ENCODE measurements at places on chromosomes 5 and 9.

- no peak for DNase-seq
Observed at GRCh38 chr5:32153723-32154122, 20.4 kb downstream of the GOLPH3 start.

DNA sequence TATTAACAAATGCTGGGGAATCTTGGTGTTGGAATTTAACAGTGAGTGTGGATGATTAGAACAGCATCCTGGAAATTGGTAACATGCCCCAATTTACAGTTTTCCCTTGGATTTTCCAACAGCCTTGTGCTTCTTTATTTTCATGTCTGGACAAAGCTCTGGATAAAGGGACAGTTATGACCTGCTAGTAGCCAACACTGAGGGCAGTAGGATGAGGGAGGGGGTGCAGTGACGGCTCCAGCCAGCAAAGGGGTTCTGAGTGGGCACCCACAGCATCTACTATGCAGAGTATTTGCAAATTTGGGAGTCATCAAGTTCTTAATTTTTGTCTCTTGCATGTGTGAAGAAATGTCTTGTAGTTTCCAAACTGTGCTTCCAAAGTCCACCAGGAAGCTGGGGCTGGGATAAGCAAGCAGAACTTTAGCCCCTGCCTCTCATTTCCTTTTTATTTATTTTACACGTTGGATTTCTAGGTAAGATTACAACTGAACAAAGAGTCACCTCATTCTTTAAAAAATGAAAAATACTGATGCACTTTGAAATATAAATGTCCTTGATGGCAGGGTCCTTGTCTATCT is 63.0 kb upstream of the SELENOP start:
- no peak for DNase-seq

DNA sequence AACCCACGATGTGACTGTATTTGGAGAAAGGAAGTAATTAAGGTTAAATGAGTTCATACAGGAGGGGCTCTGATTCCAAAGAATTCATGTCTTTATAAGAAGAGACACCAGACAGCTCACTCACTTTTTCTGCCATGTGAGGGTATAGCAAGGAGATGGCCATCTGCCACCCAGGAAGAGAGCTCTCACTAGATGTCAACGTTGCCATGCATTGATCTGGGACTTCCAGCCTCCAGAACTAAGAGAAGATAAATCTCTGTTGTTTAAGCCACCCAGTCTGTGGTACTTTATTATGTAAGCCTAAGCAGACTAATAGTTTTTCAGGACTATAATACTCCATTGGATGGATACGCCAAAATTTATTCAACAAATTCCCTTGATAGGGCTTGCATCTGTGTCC is 89.8 kb upstream of the RAD23B start:
- no peak for DNase-seq

GRCh38 chr5:73018892-73019291 is 63.1 kb downstream of the FCHO2 start:
- no peak for DNase-seq

DNA sequence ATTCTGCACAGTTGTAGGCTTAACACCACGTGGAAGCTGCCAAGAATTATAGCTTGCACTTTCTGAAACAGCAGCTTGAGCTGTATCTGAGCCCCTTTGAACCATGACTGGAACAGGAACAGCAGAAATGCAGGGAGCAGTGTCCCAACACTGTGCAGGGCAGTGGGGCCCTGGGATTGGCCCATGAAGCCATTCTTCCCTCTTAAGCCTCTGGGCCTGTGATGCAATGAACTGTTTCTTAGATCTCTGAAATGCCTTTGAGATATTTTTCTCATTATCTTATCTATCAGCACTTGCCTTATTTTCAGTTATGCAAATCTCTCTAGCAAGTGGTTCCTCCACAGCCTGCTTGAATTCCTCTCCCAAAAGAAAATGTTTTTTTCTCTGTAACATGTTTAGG is 87.0 kb upstream of the MTAP start:
- DNase-seq: no peak

- DNase-seq: no peak
Observed at GRCh38 chr9:19372567-19372966, 7.5 kb downstream of the RPS6 start.

DNA sequence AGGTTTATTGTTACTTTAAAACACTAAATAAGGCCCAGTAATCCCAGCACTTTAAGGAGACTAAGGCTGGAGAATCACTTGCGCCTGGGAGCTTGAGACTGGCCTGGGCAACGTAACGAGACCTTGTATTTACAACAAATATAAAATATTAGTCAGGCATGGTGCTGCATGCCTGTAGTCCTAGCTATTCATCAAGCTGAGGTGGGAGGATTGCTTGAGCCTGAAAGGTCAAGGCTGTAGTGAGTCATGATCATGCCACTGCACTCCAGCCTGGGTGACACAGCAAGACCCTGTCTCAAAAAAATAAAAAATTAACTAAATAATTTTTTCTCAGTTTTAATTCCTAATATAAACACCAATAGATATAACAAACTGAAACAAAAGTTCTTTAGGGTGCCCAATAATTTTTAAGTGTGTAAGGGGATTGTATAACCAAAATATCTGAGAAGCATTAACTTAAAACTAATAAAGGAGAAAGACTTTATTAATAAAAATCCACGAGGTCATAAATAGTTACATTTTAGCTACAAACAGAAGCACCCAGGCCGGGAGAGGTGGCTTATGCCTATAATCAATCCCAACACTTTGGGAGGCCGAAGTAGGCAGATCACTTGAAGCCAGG is 32.7 kb downstream of the FAM13B start:
- peak; percentile 41 for DNase-seq

- no peak for DNase-seq
Observed at GRCh38 chr5:170554521-170555267, 50.9 kb downstream of the KCNIP1 start.

- no peak for DNase-seq
Observed at GRCh38 chr5:152104211-152104610, 179.6 kb upstream of the GLRA1 start.

DNA sequence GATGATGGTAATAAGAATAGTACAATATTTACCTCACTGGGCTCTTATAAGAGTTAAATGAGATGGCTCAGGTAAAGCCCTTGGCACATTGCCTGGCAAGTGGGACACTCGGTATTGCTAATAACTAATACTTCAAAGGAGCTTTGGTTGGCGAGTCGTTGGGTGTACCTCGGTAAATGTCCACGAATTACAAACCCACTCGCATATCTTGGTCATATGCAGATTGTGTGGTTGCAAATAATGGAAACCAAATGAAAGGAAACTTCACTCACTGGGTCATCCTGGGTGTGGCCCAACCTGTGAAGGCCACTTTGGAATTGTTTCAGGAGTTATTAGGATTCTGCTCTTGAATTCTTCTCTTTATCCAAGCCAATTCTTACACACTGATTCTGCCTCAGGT is 147.5 kb downstream of the NTRK2 start:
- no peak for DNase-seq

- peak; percentile 96 for DNase-seq
Observed at GRCh38 chr5:177194268-177194667, 60.7 kb downstream of the NSD1 start.

GRCh38 chr5:160626322-160626721 is 204.7 kb downstream of the PTTG1 start:
- DNase-seq: no peak

DNA sequence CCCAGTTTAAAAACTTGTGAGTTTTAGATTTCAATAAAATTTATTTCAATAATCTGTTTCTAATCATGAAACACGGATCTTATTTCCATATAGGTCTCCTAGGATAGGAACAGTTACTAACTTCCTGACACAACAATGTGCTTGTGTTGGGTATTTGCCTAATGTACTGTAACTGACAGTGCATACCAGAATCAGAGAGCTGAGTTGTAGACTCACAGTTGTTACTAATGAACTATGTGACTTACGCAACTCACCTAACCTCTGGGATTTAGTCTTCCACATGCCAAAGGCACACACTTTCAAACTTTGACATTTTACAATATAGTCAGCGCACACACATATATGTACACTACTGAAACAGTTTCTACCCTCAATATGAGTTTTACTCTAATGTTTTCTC is 77.7 kb downstream of the HOMER1 start:
- DNase-seq: peak; percentile 42

- peak; percentile 45 for DNase-seq
Observed at GRCh38 chr9:131382850-131383729, 10.8 kb upstream of the PRRC2B start.

DNA sequence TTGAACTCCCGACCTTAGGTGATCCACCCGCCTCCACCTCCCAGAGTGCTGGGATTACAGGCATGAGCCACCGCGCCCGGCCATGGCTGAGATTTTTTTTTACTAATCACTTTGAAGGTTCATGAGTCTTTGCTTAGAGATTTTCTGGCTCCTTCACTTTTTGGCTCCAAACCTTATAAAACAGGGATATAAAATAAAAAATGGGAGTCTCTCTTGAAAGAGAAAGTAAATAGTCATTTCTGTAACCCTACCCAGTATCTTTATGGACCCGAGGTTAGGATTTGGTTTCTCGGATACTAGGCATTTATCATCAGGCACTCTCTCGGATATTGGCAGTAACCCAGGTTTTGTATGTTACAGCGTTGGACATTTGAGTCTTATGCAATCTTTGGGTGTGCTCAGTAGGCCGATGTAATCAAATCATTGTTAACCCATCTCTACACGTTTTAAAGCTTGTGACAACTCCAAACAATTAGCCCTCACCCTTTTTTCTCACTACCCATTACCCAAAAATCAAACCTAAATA is 25.3 kb downstream of the STXBP1 start:
- peak; percentile 62 for DNase-seq

DNA sequence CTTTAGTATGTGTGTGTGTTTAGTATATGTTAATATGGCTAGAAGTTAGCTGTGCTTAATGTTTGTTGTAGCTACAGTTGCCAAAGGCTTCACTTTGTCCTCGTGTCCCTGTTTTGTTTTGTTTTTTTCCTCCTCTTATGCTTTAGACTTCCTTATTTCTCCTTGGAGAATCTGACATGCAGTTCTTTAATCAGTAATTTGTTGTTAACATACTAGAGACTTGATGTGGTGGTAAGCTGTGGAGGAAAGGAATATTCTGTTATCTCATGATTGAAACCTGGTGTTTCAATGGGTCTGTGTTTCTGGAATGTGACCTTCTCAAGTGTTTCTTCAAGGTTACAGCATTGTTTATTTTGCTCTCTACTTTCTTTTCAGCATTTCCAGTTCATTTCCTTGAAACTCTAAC is 515.6 kb upstream of the ST8SIA4 start:
- no peak for DNase-seq

- no peak for DNase-seq
Observed at GRCh38 chr5:101717721-101718120, 578.4 kb downstream of the SLCO4C1 start.

- DNase-seq: no peak
Observed at GRCh38 chr9:93586290-93587057, 10.1 kb downstream of the PHF2 start.

DNA sequence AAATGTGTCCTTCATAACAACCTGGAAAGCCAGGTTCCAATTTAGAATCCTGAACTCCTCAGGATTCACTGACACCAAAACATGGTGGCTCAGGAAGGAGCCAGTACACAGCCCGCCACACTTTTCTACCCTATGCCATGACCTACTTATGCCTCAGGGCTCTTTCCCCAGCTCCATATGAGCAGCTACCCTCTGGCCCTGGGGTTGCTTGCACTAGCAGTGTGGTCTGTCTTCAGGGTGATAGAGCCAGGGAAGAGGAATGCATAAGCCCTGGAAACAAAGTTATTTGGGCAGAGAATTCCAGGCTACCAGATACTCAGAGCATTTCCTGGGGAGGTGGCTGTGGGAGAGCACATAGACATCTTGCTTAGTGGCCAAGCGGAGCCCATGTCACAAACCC is 15.0 kb upstream of the ECM2 start:
- no peak for DNase-seq

- no peak for DNase-seq
Observed at GRCh38 chr9:127405344-127406125, 8.6 kb downstream of the SLC2A8 start.

GRCh38 chr5:171850324-171850947 is 64.8 kb downstream of the SMIM23 start:
- DNase-seq: no peak

- DNase-seq: peak; percentile 83
Observed at GRCh38 chr9:37027582-37028419, 6.3 kb downstream of the PAX5 start.

DNA sequence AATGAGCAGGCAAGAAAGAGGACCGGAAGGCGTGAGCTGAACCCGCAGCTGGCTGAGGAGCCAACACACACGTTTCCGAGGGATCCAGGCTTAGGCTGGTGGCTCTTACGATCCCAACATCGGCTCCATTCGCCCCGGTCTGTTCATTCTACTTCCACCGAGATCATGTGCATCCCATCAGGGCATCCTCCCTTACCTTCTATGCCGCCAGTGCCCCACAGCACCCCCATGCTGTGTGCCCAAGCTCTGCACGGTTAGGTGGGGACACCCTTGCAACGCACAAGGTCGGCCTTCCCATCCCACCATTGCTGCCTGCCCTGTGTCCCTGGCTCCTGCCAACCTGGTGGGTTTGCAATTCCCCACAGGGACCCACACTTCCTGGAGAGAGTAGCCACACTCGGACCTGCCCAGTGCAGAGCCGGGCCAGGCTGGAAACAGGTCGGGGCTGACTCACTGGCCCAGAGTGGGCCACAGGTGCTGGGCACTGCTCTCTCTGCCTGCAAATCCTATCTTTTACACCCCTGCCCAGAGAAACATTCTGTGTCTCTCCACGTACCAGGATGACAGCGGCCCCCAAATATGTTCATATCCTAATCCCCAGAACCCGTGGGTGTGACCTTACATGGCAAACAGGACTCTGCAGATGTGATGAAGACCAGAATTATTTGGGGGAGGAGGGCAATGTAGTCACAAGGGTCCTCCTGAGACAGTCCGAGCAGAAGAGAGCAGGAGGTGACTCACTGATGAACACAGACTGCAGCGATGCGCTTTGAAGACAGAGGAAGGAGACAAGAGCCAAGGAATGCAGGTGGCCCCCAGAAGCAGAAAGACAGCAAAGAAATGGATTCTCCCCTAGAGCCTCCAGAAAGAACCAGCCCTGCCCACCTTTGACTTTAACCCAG is 182.2 kb downstream of the AUH start:
- DNase-seq: peak; percentile 86

DNA sequence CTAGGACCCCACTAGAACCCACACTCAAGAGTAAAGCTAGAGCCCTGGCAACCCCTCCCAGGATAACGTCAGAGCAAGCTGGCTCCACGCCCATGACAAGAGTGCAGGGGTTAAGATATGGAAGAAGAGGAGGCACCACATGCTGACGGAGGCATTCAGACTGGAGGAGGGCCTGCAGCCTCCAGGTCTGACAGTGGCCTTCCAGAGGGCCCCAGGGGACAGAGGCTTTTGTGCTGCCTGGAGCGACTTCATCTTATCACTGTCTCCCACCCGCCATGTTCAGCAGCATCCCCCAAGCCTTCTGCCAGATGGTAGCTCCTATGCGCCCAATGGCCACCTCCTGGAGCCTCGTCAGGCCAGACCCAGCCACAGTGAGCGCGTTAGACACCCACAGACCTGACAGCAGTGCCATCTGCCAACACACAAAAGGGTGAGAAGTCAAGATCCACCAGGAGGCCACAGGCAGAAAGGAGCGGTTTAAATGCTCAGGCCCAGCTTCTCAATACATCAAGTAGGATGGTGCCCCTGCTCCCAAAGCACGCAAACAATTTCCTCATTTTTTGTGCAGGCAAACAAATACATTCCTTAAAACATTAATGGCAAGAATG is 65.8 kb downstream of the C5orf15 start:
- DNase-seq: no peak

- DNase-seq: no peak
Observed at GRCh38 chr5:136046246-136046645, 17.5 kb downstream of the TGFBI start.

GRCh38 chr9:104866191-104866590 is 61.8 kb downstream of the ABCA1 start:
- peak; percentile 23 for DNase-seq

GRCh38 chr5:119323601-119324000 is 32.2 kb upstream of the TNFAIP8 start:
- DNase-seq: no peak

- DNase-seq: peak; percentile 78
Observed at GRCh38 chr9:130034570-130034969, 8.4 kb downstream of the FNBP1 start.

Measured in HFFc6 (cell line).